ENCODE measurements at places on chromosomes 4 and X.
A peak's percentile ranks its signal among the peaks of the same experiment; 100 is the strongest.

- H3K36me3 ChIP-seq = no peaks in the 10 kb centered on the region
- peak; percentile 16 for DNase-seq
- no peaks in the 10 kb centered on the region for H3K27me3 ChIP-seq
- H3K4me3 ChIP-seq = peak within 1 kb of the TSS; percentile 46
- no peaks in the 10 kb centered on the region for H3K4me1 ChIP-seq
Measured at GRCh38 chr4:147480891-147481576, at the start of gene EDNRA. Gene EDNRA, plus strand, starts transcription at chr4:147481097. Its CDS starts 4,585 bp downstream, at chr4:147485682.

GRCh38 chr4:7719354-7720174 lies 220.1 kb downstream of the AFAP1 start:
- H3K4me3 ChIP-seq = no peak overlapping the region
- H3K36me3 ChIP-seq = no peaks in the 10 kb centered on the region
- no peak overlapping the region for H3K27ac ChIP-seq
- no peaks in the 10 kb centered on the region for H3K27me3 ChIP-seq
- H3K4me1 ChIP-seq = no peaks in the 10 kb centered on the region

DNA sequence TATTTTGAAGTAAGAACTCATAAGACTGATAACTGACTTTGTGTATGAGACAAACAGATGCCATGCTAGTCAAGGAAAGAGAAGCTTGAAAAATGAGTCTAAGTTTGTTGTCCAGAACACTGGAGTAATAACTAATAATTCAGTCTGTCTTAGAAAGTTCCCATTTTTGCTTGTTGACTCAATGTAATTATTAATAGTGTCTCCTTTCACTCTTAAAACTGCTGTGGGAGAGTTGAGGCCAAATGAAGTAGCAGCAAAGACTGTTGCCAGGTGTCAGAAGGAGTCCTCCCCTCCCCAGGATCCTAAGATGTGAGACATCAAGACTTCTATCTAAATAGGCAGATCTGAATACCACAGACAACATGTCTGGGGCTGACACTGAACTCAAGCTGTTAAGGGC lies 20.8 kb upstream of the FAM13A start:
- no peaks in the 10 kb centered on the region for H3K27me3 ChIP-seq
- no peaks in the 10 kb centered on the region for H3K36me3 ChIP-seq
- no peaks in the 10 kb centered on the region for H3K4me1 ChIP-seq

DNA sequence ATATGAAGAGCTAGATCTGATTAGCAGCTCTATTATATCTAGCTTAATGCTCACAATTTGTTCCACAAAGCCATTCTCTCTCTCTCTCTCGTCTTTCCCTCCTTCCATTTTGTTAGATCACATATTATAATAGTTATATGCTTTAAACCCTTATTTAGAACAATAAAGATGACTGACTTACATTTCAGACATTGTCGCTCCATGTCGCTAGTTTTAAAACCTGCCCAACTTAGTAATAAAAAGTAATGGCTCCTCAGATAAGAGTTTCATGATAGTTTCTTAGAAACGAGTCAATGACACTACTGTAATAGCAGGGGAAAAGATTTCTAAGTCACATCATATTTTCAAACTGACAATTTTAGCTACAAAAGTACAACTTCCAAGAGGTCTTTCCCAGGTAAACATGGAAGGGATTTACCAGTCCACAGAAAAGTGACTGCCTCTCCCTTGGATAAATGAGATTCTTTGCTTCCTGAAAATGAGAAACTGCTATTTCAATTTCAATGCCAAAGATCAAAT lies 38.5 kb upstream of the YTHDC1 start:
- no peak overlapping the region for H3K27ac ChIP-seq
- H3K4me1 ChIP-seq = no peaks in the 10 kb centered on the region
- H3K27me3 ChIP-seq = no peaks in the 10 kb centered on the region
- DNase-seq = no peak

DNA sequence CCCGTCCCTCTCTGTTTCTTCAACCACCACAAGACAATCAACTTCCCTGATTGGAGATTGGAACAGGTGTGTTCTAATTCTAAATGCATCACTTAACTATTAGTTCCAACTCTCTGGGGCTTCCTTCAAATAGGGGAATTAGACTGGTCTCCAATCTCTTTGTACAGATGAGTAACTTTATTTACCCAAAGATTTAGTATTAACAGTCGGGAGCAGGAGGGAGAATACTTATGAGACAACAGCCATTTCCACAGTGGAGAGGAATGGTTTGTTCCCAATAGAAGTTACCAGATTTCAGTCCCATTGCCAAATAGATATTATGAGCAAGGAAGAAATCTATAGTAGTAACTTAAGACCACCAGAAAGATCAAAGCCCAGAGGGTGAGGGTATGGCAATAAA lies 46.2 kb downstream of the CASK start:
- no peak overlapping the region for H3K4me3 ChIP-seq
- H3K27me3 ChIP-seq = no peaks in the 10 kb centered on the region
- no peak for DNase-seq
- no peak overlapping the region for H3K27ac ChIP-seq
- no peaks in the 10 kb centered on the region for H3K36me3 ChIP-seq
- no peaks in the 10 kb centered on the region for H3K4me1 ChIP-seq

DNA sequence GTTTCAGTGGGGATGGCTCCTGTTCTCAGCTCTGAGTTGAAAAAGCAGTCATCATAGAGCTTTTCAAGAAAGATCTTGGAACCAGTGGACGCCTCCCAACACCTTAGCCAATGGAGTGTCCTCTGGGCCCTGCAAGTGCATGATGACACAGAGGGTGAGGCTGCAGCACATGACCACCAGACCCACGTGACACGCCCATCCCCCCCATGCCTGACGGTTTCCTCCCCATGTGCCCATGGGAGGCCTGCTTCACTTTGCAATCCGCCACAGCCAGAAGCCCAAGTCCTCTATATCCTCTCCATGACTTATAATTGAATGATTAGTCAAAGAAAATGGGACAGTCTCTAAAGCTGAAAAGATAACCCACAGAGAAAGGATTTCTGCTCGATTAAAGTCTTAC lies 187.0 kb downstream of the AFAP1 start:
- DNase-seq = peak; percentile 49
- no peaks in the 10 kb centered on the region for H3K27me3 ChIP-seq
- no peaks in the 10 kb centered on the region for H3K36me3 ChIP-seq
- H3K27ac ChIP-seq = peak overlapping the region; percentile 91
- H3K4me3 ChIP-seq = peak overlapping the region; percentile 100

GRCh38 chrX:77900688-77901087 lies 1.4 kb downstream of the COX7B start:
- H3K27me3 ChIP-seq = no peaks in the 10 kb centered on the region
- no peak for DNase-seq
- peak overlapping the region; percentile 89 for H3K27ac ChIP-seq
- H3K4me1 ChIP-seq = peaks cover 3% of the 10 kb centered on the region

GRCh38 chr4:7180938-7181337 lies 11.4 kb upstream of the SORCS2 start:
- no peaks in the 10 kb centered on the region for H3K27me3 ChIP-seq
- no peaks in the 10 kb centered on the region for H3K4me1 ChIP-seq
- no peaks in the 10 kb centered on the region for H3K36me3 ChIP-seq
- H3K27ac ChIP-seq = no peak overlapping the region

GRCh38 chr4:17786567-17786966 lies 5.1 kb upstream of the FAM184B start:
- H3K27me3 ChIP-seq = no peaks in the 10 kb centered on the region
- H3K4me1 ChIP-seq = no peaks in the 10 kb centered on the region
- H3K27ac ChIP-seq = no peak overlapping the region
- DNase-seq = no peak

GRCh38 chrX:68755616-68756125 lies 73.2 kb upstream of the EFNB1 start:
- no peaks in the 10 kb centered on the region for H3K36me3 ChIP-seq
- H3K4me3 ChIP-seq = no peak overlapping the region
- no peak for DNase-seq
- H3K27me3 ChIP-seq = no peaks in the 10 kb centered on the region

DNA sequence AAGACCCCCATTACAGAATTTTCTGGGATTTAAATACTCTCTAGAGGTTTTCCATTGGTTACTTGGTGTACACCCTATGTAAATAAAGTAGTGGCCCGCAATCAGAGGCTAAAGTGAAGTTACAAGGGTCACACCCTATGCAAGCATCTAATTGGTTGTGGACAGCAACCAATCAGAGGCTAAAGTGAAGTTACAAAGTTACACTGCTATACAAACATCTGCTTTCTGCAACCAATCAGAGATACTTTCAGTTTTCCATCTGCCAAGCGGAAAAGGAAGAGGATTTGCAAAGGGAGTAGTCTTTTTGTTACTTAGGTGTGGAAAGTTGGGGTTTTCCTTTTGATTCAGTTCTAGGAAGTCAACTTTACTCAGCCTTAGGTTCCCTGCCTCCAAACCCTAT lies 2.0 kb upstream of the ATRX start:
- H3K27me3 ChIP-seq = no peaks in the 10 kb centered on the region
- H3K4me3 ChIP-seq = no peak overlapping the region
- no peak for DNase-seq
- no peak overlapping the region for H3K27ac ChIP-seq

DNA sequence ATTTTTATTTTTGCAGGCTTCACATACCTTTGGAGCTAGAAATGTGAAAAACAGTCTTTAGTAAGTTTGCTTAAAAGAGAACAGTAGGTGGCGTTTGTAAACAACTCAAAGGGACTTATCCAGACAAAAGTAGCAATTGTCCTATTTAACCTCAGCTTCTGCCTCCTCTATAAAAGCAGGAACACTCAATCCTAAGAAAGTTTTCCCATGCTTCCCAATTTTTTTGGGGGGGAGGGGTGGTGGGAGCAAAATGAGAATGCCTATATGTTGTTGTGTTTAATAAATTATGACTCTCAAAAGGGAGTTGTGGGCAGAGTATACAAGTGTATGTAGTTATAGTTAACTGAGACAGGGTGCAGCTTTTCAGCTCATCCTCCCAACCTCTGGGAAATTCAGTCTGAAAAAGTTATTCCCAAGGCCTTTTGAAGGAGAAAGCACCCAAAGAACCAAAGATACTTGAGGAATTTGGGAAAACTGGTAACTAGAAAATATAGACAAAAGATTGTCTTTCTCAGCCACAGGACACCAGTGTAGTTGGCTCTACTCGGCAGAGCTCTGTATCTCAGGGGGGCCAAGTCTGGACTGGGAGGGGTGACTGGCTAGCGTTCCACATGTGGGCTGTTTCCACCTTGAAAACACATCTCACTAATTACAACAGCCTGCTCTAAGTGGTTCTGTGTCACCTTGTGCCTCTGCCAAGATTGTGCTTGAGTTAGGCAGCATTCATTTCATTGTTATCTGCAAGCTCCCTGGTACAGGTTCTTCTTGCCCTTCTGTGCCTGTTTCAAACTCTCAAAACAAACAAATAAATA lies 2.8 kb downstream of the SFRP2 start:
- H3K27me3 ChIP-seq = no peaks in the 10 kb centered on the region
- DNase-seq = no peak
- H3K4me3 ChIP-seq = no peak overlapping the region
- 0 out of 2 replicates have a peak, but pooled peaks cover 8% of the 10 kb centered on the region for H3K4me1 ChIP-seq

- DNase-seq = no peak
- H3K4me1 ChIP-seq = no peaks in the 10 kb centered on the region
- no peaks in the 10 kb centered on the region for H3K27me3 ChIP-seq
Measured at GRCh38 chrX:101191217-101191750, 28.3 kb upstream of the DRP2 start.

DNA sequence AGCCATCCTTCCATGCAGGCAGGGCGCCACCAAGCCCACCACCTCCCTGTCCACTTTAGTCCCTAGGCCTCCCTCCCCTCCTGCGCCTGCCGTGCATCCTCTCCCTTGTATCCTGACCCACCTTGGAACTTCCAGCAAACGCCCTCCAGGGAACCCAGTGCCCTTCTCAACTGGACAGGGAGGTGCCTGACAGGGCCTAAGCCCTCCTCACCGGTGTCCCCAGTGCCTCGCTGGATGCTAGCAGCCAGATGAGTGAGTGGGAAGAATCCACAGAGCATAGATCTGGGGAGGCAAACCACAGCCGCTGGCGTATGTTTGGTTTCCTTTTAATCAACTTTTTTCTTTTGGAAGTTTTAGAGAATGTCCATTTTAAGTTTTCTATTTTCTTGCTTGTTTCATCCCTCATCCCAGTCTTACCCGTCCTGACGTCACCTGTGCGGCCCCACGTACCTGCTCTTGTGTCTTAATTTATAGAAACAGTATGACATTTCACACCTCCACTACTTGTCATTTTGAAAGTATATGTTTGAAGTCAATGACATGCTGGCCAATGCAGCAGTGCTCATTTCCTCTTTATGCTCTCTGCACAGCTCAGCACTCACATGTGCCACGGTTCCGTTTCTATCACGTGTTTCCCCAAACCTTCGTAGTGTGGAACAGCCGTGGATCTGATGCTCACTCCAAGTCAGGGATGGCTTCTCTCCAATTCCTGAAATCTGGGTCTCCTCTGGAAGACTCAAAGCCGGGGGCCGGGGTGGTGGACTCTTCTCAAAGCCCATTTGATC lies 3.4 kb upstream of the HMX1 start:
- H3K27ac ChIP-seq = no peak overlapping the region
- no peak for DNase-seq
- H3K4me3 ChIP-seq = no peak overlapping the region
- H3K4me1 ChIP-seq = no peaks in the 10 kb centered on the region

GRCh38 chr4:173371292-173372192 lies 788 bp downstream of the SAP30 start:
- no peak overlapping the region for H3K27ac ChIP-seq
- H3K36me3 ChIP-seq = no peaks in the 10 kb centered on the region
- peak overlapping the region; percentile 82 for H3K4me3 ChIP-seq
- H3K27me3 ChIP-seq = no peaks in the 10 kb centered on the region
- no peaks in the 10 kb centered on the region for H3K4me1 ChIP-seq
- DNase-seq = peak; percentile 48

GRCh38 chr4:85642356-85643100 lies 167.6 kb downstream of the ARHGAP24 start:
- H3K27me3 ChIP-seq = no peaks in the 10 kb centered on the region
- H3K4me1 ChIP-seq = no peaks in the 10 kb centered on the region
- DNase-seq = no peak
- no peak overlapping the region for H3K4me3 ChIP-seq
- H3K27ac ChIP-seq = no peak overlapping the region
- no peaks in the 10 kb centered on the region for H3K36me3 ChIP-seq

DNA sequence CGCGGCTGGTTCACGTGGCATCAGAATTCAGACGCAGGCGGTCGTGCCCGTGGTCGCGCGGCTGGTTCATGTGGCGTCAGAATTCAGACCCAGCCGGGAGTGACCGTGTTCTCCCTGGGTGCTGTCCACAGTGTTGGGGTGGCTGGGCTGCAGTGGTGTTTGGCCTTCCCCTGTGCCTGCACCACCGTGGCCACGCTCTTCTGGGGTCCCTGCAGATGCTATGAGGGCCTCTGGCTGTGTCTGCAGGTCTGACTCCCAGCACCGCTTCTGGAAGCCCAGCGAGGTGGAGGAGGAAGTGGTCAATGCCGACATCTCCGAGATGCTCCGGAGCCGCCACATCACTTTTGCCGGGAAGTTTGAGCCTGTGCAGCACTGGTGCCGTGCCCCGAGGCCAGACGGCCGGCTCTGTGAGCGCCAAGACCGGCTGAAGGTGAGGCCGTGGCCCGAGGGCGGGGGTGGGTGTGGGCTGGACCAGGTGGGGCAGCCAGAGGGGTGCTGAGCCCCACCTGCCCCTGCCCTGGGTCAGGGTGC lies 26.4 kb downstream of the NKX1-1 start:
- no peak overlapping the region for H3K4me3 ChIP-seq
- DNase-seq = no peak
- no peaks in the 10 kb centered on the region for H3K27me3 ChIP-seq

GRCh38 chr4:69760455-69760854 lies at the start of gene SULT1B1:
Gene SULT1B1, minus strand, starts transcription at chr4:69760620. Its CDS starts 5,403 bp downstream, at chr4:69755217.
- H3K4me1 ChIP-seq = no peaks in the 10 kb centered on the region
- no peak within 1 kb of the TSS for H3K4me3 ChIP-seq
- no peaks in the 10 kb centered on the region for H3K27me3 ChIP-seq
- H3K36me3 ChIP-seq = no peaks in the 10 kb centered on the region
- no peak within 1 kb of the TSS for H3K27ac ChIP-seq
